ENCODE measurements at places on chromosomes 2 and 18.

DNA sequence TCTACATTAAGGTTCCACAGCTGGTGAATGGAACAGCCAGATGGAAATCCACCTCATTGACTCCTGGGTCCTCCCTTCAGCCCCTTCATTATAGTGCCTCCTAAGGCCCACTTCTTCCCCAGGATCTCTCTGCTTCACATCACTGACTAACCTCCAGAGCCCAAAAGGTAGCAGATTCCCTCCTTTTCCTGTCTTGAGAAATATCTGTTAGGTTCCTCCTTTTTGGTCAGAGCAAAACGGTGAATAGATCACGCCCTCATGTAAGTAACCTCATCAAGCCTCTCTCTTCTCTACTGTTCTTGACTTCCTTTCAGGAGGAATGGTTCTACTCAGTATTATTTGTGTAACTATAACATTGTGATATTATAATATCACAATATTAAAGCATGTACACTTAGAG is 155.0 kb upstream of the SRD5A2 start:
- no peak for DNase-seq

- DNase-seq = no peak
Measured at GRCh38 chr2:61414674-61415073, 56.2 kb downstream of the USP34 start.

DNA sequence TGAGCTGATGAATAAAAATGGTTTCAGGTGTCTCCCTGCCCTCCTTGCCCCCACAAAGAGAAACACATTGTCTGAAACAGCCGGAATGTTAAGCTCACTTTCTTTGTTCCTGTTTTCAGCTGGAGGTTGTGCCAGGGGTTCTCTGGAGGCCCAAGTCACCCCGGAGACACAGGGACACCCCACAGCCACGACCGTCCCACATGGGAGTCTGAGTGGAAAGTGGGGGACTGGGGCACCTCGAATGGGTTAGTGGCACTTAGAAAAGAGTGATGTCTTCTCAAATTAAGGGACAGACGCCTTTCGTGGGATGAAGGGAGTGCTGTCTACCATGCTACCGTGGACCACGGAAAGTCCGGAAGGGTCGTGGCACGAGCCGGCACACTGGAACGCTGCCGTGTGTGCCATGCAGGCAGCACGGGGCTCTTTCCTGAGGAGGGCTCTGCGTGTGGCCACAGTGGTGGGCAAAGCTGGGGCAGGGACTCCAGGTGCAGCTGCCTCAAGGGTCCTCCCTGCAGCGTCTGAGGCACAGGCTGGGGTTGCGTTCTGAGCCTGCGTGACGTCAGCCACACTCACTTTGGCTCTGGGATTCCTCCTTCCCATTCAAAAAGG is 39.4 kb upstream of the CTDP1 start:
- DNase-seq = no peak

DNA sequence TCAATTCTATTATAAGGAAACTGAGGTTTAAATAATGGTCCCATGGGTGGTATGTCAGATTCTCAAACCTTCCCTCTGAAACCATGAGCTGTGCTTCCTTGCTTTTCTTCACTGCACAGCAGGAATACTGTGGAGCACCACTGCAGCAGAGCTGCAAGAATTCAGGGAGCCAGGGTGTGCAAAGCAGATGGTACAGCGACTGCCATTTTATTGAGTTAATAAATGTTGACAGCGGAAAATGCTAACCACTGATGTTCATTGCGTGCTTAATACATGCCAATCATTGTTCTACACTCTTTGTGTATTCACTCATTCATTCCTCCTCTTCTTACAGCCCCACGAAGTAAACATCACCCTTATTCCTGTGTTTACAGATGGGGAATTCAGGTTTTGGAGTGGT is 152.2 kb upstream of the THSD7B start:
- no peak for DNase-seq

GRCh38 chr18:22020127-22020866 is 149.1 kb upstream of the GATA6 start:
- DNase-seq = no peak

- no peak for DNase-seq
Measured at GRCh38 chr2:183348492-183348891, 224.2 kb downstream of the NUP35 start.

GRCh38 chr2:69789175-69789721 is 40.2 kb upstream of the GMCL1 start:
- peak; percentile 95 for DNase-seq

GRCh38 chr18:5975111-5976002 is 80.0 kb upstream of the TMEM200C start:
- peak; percentile 13 for DNase-seq

GRCh38 chr2:73985308-73986084 is 786 bp downstream of the TET3 start:
- DNase-seq = peak; percentile 21

DNA sequence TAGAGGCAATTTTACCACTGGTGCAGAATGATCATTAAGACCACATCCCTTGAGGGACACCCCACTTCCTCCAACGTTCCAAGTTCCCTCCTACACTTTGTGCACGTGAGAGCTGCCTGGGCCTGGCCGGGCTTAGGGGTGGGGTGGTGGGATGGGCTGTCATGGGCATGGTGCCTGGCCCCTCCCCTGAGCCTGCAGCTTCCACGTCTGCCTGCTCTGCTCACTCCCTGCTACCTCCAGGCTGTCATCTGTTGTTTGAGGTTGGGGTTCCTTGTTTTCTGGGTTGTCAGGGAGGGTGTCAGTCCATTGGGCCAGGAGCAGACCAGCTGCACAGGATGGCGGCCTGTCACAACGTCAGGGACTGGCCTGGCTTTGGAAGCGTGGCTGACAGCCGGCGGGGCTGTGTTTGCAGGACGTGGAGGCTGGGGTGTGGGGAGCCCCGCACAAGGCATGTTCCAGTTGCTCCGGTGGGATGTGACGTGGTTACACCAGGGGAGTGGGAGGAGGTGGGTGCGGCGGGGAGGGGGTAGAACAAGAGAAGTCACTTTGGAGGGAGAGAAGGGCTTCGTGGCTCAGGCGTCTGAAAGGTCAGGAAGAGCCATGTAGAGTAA is 72.3 kb downstream of the RTP5 start:
- no peak for DNase-seq

DNA sequence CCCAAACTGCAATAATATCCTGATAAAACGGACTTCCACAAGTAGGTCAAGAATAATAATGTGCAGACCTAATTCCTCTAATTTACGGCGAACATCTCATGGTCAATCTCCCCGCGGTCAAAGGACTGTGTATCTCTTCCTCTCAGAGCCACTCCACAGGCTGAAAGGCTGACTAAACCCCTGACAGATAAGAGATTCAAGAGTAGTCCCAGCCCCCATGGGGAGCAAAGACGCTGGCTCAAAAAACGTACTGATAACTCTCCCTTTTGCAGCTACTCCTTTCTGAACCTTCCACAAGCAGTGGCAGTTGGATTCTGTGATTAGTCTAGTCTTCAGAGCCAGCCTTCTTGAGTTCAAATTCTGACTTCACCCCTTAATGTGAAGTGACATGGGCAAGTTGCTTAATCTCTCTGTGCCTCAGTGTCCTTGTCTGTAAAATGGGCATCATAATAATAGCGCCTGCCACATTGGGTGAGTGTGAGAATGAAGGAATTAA is 19.7 kb upstream of the IL18R1 start:
- DNase-seq = no peak

DNA sequence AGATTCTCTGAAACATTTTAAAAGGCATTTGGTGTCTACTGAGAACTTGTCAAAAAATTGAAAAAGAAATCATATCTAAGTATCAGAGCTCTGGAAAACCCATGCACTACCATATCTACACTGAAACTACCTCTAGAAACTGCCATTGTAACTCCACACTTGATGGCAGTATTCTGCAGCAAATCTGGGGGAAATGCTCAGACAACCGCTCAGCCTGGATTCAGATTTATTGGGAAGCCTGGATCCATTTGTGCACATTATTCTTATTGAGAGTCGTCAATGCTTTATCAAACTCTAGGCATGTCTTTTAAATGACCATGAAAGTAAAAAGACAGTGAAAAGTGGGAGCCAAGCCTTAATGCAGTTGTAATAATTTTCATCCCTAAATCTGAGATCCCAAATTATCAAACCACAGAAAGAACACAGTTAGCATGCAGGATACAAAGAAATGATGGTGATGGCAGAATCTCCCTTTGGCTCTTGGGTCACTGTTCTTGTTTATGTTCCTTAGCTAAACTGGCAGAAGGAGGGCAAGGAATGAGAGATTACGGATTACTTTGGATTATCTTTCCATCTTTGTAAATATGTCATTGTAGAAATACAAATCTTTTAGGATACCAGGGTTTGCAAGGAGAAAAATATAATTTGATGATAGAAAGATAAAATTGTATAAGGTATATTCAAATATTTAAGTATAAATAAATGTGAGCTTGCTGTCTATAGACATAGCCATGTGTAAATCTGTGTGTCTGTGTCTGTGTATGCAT is 512.1 kb upstream of the SYT4 start:
- DNase-seq = peak; percentile 5

DNA sequence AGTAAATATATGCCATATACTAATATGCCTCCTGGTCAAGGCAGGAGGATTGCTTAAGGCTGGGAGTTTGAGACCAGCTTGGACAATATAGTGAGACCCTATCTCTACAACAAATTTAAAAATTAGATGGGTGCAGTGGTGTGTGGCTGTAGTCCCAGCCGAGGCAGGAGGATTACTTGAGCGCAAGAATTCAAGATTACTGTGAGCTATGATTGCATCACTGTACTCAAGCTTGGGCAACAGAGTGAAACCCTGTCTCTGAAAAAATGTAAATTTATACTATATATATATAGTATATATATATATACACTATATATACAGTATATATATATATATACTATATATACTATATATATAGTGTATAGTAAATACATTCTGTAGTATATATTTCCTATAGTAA is 30.0 kb upstream of the NPC1 start:
- DNase-seq = no peak

- DNase-seq = no peak
Measured at GRCh38 chr18:79971211-79971952, 6.9 kb downstream of the HSBP1L1 start.
